Cortex of kidney (tissue), 1 donor: ENCODE measurements at places on chromosomes 2 and 18.

- DNase-seq: no peak
These were observed 20.8 kb upstream of the CIDEA start for GRCh38 chr18:12233378-12233777.

DNA sequence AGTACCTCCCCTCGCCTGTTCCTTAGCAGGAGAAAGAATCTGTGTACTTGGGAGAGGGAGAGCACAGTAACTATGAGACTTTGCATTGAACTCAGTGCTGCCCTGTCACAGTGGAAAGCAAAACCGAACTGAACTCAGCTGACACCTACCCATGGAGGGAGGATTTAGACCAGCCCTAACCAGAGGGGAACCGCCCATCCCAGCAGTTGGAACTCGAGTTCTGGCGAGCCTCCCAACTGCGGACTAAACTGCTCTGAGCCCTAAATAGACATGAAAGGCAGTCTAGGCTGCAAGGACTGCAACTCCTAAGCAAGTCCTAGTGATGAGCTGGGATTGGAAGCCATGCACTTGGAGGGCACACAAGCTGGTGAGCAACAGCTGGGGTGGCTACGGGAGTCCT, 110.4 kb downstream of the GRB14 start:
- DNase-seq: no peak

GRCh38 chr2:19607400-19607799, 249.0 kb upstream of the OSR1 start:
- DNase-seq: no peak

- no peak for DNase-seq
These were observed 75.8 kb downstream of the LNPK start for GRCh38 chr2:175926272-175926671.
